ENCODE measurements at places on chromosomes 6 and 20.

DNA sequence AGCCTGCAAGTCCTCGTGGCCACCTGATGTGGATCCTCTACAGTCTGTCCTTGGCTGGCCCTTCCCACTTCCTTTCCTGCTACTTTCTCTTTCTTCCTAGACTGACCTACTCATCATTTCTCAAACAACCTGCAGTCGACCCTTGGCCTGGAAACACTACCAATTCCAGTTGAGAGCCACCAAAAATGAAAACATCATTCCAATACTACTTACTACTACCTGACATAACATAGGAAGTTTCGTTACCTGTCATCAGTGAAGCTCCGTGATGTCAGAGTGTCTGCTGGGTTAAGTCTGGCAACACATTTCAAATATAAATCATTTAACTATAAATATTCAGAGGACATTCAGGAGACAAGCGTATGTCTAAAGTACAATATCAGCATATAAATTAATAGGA, 13.8 kb downstream of the GZF1 start:
- no peak for DNase-seq

DNA sequence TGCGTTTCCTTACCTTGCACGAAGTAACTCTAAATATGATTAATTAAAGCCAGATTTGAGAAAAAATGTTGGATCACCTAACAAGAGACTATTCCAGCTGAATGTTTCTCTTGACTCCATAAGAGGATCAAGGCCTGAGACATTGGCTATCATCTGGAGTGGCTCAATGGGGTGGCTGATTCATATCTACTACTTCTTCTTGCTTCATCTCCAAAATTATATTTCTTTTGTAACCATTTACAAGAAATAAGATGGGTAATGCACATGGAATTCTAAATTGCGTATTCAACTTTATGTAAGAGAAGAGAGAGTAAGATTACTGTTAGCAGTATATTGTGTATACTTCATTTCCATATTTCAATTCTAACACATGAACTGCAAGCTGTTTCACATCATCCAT, 819.0 kb upstream of the EYS start:
- no peak for DNase-seq

DNA sequence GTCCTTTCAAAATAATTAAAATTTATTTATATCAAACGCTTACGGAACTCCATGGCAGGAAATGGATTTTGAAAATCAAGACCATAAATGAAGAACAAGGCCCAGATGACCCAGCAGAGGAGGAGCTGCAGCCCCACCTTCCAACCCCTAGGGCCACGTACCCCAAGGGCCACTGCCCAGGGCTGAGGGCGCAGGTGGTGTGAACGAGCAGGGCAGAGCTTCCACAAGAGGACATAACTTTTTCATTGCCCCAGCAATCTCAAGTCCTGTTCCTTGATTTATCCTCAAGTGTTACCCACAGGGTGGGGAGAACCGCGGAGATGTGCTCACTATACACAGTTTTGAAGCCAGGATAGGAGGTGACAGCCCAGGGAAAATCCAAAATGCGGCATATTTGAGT, 42.8 kb downstream of the PSMG4 start:
- DNase-seq = no peak

- no peak for DNase-seq
Measured at GRCh38 chr6:40931931-40932330, 107.1 kb downstream of the UNC5CL start.

- DNase-seq = no peak
Measured at GRCh38 chr20:41984031-41984430, 365.9 kb upstream of the CHD6 start.

GRCh38 chr20:9809271-9809670, 29.6 kb downstream of the PAK5 start:
- no peak for DNase-seq

- no peak for DNase-seq
Measured at GRCh38 chr20:25053255-25054031, 4.5 kb downstream of the ACSS1 start.

DNA sequence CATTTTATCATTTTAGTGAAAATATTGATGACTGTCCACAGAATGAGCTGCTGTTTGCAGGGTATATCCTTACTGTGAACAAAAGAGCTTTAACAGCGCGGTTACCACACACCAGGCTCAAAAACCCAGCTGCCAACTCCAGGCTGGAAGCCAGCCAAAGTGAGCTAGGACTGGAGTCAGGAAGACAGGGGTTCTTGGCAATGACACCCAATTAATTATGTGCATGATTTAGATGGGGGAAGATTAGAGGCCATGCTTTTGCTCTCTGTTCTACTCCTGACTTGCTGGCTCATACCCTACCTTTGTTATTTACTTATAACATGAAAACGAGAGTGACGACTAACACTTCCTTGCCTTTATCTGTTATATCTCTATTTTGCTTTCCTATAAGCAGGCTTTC, 128.9 kb upstream of the SHLD1 start:
- no peak for DNase-seq

GRCh38 chr6:31794866-31795615, 511 bp downstream of the VARS1 start:
- DNase-seq = peak; percentile 28

GRCh38 chr20:24283186-24283585, 186.2 kb upstream of the SYNDIG1 start:
- DNase-seq = no peak

- no peak for DNase-seq
Measured at GRCh38 chr6:105400501-105400900, 2.4 kb downstream of the PREP start.

Data from stimulated activated CD4-positive, alpha-beta T cell treated with anti-CD3 and anti-CD28 coated beads, Interleukin-15, amount 100 ng/mL, for 24 hours (primary cell).